T-helper 2 cell treated with Interferon-gamma antibody and Interleukin-4, amounts not matched to agents 5 μg/mL and 100 μg/mL, for 36 hours (primary cell): ENCODE measurements at places on chromosomes 6 and 20.

- no peak for DNase-seq
Observed at GRCh38 chr20:6007094-6007528, 46.7 kb downstream of the LRRN4 start.

DNA sequence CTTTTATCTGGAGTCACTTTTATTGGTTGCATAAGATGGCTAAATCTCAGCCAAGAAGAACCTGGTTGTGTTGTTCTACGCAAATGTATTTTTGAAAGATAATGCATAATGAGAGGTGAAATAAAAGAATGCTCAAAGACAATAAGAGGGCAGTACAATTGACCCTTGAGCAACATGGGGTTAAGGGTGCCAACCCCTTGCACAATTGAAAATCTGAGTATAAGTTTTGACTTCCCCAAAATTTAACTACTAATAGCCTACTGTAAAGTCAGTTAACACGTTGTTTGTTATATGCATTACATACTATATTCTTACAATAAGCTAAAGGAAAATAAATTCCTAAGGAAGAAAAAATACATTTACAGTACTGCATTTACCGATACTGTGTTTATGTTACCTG, 5.9 kb downstream of the RNF146 start:
- DNase-seq = no peak

DNA sequence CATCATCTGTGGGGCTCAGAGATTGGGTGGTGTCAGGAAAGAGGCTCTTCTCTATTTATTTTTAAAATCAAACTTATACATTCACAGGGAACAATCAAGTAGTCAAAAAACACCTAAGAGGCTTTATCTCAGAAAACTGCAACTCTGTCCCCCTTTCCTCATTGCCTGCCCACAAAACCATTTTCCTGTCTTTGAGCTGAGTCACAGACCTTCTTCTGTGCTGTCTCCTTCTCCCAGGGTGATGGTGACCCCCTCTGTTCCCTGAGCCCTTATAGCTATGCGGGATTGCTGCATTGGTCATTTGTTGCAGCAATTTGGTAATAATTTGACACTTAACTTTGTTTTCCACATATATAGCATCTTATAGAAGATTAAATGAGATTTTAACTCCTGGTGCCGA, 195.2 kb upstream of the PROKR2 start:
- no peak for DNase-seq

- DNase-seq = no peak
Observed at GRCh38 chr20:13678944-13679343, 40.2 kb upstream of the TASP1 start.

GRCh38 chr6:18178960-18179615, 23.9 kb downstream of the KDM1B start:
- no peak for DNase-seq

DNA sequence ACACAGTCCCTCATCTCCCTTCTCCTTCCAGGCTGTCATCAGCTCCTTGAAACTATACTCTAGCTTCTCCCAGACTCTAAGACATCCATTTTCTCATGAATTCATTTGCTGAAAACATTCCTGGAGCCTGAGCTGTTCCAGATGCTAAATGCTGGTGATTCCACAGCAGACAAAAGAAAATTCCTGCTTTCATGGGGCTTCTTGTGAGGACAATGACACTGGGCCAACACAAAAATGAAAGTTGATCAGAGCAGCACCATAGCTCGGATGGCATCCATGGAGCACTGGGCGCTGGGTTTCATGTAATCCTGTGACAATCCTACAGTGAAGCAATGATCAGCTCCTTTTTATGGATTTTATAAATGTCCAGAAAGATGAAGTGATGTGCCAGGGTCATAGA, 47.4 kb upstream of the STX16 start:
- no peak for DNase-seq

GRCh38 chr6:116191881-116192280, 62.0 kb downstream of the TSPYL4 start:
- no peak for DNase-seq

- DNase-seq = no peak
Observed at GRCh38 chr6:13252790-13253189, 75.5 kb downstream of the TBC1D7 start.

DNA sequence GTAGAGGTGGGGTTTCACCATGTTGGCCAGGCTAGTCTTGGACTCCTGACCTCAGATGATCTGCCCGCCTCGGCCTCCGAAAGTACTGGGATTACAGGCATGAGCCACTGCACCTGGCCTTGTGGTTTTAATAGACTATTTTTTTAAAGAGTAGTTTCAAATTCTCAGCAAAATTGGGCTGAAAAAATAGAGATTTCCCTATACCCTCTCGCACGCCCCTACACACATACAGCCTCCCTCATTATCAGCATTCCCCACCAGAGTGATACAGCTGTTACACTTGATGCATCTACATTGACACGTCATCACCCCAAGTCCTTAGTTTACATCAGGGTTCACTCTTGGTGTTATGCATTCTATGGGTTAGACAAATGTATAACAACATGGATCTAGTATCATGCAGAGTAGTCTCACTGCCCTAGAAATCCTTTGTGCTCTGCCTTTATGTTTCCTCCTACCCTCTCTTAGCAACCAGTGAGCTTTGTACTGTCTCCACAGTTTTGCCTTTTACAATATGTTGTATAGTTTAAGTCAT, 103.6 kb downstream of the CDYL start:
- DNase-seq = no peak
